GM13976 (cell line): ENCODE measurements at places on chromosomes 6 and 20.

GRCh38 chr6:158729906-158730540 lies 80.2 kb downstream of the SYTL3 start:
- DNase-seq: no peak

DNA sequence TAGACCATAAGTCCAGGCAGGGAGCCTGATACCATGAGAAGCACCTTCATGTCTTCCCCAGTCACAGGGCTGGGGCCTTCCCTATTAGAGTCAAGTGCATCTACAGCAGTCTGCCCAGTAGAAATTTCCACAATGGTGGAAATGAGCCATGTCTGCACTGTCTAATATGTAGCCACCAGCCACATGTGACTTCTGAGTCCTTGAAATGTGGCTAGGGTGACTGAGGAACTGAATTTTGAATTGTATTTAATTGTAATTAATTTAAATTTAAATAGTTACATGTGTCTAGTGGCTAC lies 300.2 kb downstream of the CLIC5 start:
- DNase-seq: no peak

- peak; percentile 52 for DNase-seq
Observed at GRCh38 chr6:47440719-47441118, 36.9 kb upstream of the CD2AP start.

- DNase-seq: no peak
Observed at GRCh38 chr6:154593122-154593521, 82.6 kb upstream of the CNKSR3 start.

DNA sequence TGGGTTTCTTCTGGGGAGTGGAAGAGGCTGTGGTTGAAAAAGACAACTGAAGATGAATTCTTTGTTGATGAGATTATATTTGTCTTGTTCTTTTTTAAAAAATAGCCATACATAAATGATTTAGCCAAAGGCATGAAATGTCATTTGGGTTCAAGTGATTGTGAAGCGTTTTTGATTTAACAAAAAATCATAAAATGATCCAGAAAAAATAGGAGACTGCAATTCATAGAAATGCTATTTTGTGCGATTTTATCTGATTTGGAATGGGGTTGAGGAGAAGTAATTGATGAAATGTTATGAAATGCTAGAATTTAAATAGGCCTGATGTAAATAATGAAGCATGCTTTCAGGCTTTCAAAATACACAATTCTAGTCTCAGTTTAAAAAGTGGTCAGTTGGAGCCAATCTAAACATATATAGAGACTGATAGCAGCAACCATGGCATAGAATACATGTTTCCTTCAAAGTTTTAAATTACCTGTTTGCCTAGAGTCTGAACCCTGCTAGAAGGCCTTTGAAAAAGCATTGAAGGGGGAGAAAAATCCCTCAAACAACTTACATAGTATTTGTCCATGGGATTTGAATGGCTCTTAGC lies 21.8 kb downstream of the PFDN4 start:
- DNase-seq: no peak

GRCh38 chr20:13648291-13649228 lies 9.8 kb upstream of the TASP1 start:
- no peak for DNase-seq

- no peak for DNase-seq
Observed at GRCh38 chr6:68758559-68758958, 123.5 kb downstream of the ADGRB3 start.

- DNase-seq: no peak
Observed at GRCh38 chr6:38681850-38682249, 21.1 kb downstream of the GLO1 start.

- DNase-seq: peak; percentile 73
Observed at GRCh38 chr6:13397359-13398068, 69.2 kb upstream of the TBC1D7 start.

- no peak for DNase-seq
Observed at GRCh38 chr20:33339515-33340058, 56.6 kb downstream of the BPIFB1 start.

- DNase-seq: no peak
Observed at GRCh38 chr6:22642254-22642653, 72.9 kb downstream of the HDGFL1 start.

DNA sequence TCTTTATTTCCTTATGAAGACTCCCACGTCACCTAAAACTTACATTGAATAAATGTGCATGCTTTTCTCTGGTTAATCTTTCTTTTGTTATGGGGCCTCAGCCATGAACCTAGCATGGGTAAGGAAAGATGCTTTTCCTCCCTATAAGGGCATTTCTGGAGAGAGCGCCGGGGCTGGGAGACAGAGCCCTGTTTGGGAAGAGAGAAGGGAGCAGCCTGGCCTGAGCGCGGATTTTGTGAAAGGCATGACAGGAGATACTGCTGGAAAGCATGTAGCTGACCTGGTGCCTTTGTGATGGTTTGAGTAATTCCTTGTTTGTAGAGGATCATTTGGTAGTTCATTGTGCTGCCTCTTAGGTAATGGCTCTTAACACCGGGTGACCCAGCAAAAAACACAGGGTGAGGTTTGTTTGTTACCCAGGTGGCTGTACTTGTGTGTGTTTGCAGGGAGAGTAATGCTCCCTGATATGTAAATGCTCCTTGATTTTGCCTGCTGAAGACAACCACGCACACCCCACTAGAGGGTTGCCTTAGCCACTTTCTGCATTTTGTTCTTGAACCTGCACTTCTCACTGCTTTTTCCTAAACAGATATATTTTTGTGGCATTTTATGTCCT lies 59.2 kb downstream of the ANKRD6 start:
- no peak for DNase-seq

DNA sequence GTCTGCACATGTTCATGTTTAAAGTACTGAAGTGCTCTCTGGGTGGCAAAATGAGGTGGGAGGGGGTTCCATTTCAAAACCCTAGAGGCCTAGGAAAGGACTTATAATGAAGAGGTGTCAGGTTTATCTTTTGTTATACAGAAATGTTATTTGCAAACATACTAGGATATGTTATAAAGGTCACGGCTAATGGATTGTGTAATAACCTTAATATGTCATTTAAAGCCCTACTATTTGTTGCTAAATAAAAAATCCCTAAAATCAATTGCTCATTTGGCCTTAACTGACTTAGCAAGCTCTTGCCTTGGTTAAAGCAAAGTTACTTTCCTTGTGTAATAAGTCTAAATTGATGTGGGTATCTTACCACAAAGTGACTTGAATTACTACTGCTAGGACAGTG lies 8.8 kb downstream of the NKX2-4 start:
- no peak for DNase-seq

DNA sequence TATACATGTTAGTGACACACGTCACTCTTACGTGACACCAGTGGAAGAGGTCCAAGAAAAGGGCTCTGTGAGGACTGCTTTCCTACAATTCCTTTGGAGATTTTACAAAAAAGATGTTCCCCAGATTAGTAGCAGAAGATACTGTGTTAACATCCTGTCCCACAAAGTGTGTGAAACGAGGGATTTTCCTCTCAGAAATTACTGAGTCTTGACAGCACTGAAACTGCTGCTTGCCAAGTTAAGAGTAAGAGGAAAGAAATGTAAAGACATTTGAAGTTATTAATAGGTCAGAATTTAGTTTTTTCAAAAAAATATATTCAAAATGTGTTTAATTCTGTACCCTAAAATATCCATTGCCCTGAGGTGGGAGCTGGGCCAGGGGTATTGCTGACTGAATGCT lies 58.8 kb upstream of the MAP7 start:
- no peak for DNase-seq

GRCh38 chr6:43829470-43829869 lies 59.5 kb downstream of the VEGFA start:
- DNase-seq: no peak

DNA sequence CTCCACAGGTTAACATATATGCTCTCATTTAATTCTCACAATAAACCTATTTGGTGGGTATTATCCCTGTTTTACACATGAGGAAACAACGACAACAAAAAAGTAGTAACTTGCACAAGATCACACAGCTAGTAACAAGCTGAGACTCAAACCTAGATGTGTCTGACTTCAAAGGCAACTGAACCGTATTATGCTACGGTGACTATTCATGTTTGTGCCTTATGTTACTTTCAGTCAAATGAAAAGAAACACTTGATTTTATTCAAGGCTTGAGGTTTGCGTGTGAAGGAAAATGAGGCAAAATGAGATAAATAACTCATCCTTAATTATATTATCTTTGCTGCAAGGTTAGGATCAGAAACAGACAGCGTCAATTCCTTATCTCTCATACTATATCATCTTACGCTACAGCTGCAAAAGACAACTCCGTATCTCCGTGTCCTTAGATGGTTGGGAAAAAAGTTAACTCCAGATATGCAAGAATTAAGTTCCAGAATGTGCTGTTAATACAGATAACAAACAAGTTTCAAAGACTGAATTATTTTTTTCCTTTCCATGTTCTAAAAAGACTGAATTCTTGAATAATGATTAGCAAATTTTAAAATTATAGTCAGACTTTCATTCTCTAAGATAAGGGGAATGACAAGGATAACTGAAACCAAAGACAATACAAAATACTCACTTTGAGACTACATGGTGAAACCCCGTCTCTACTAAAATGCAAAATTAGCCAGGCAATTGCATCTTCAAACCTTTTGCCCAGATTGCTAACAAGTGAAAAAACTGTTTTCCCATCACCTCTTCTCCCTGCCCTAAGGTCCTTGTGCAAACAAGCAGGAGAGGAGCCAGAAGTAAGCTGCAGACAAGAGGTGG lies 27.8 kb downstream of the STAU1 start:
- no peak for DNase-seq

DNA sequence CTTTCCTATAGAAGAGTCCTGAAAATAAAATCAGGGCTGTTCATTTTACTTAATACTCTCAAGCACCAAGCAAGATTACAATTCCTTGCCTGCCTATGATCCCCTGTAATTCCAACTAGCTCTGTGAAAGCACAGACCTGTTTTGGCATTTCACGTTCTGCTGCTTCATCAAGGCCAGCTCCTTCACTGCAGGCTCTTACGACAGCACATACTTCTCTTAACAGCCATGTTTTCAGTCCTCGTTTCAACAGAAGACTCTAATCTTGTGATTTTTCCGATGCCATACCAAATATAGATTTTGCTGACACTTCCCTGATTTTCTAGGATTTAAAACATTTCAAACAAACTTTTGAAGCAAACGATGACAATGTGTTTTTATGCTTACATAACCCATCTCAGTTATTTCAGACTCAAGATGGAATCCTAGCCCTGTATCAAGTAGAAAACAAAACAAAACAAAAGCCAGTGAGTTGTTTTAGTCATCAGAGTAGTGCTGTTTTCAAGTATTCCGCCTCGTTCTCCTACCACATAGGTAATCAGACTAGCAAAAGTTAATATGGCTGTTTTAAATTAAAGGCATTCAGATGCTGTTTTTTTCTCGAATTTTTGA lies 616.5 kb upstream of the CITED2 start:
- DNase-seq: no peak

DNA sequence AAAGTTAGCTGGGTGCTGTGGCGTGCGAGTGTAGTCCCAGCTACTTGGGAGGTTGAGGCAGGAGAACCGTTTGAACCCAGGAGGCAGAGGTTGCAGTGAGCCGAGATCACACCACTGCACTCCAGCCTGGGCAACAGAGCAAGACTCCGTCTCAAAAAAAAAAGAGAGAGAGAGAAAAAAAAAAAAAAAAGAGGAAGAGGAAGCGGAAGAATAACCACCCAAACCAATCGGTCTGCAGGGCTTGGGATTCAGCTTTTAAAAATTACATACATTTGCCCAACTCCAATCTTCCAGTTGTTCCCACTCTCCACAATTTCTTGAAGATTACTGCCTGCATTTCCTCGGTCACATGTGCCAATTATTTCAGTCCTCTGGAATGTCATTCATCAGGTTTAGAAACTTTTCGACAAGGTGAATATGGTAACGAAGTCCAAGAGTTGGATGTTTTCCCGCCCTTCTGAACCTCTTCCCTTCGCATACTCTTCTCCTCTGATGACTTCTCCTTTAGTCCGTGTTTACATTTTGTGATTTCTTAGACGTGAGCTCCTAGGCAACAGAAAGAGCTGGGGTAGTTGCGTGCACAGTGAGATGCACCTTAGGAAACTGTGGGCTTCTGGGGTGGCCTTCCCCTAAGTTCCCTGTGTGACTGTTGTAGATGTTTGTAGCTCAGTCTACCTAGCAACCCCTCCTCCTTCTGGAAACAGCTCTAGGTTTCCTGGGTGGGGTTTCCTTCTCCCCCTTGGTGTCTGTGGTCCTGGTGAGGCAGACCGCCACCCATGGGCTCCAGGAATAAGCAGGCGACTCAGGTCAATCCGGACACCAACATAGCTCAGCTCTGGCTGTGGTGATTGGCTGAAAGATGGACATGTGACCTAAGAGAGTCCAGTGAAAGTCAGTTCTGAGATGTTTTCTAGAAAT lies 63.0 kb upstream of the NCOA3 start:
- DNase-seq: peak; percentile 79

GRCh38 chr6:158040051-158040803 lies 58.6 kb downstream of the SYNJ2 start:
- peak; percentile 75 for DNase-seq

DNA sequence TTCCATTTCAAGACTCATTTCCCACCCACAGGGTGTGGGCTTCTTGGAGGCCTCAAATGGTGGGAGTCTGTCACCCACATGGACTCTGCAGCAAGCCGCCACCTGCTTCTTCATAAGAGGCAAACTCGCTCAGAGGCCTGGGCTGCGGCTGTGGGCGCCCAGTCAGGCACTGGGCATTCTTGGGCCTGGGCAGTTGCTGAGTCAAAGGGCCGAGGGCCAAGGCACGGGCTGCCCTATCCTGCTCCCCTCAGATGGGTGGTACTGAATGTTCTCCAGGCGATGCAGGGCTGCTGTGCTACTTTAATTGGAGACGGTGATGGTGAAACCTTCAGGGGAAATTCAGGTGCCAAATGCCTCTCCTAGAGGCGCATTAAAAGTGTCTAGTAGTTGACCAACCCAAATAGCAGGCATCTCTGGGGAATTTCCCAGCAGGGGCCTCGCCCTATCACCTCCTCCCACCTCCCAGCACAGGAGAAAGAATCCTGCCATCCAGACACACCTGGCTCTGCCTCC lies 57.9 kb downstream of the MAFB start:
- no peak for DNase-seq

DNA sequence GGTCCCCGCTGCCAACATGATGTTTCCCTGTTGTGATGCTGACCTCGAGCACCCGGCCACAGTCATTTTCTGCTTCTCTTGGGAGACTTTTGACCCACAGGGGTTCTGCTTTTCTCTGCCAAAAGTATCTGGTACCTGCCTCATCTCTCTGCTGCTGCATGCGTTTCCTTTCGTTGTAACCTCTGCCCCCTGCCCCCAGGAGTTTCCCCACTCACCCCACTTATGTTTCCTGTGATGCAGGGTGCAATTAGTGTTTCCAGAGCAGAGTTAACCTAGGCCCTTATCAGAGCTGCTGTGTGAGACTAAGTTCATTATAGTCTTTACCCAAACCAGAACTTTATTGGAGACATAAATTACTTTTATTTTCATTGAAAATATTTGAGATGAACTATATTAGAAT lies 65.2 kb upstream of the EDN3 start:
- no peak for DNase-seq
